ENCODE measurements at places on chromosomes 3 and 15. TPM values are rescaled to one million over a fixed set of nuclear protein-coding genes. Genes with fewer than 3 reads are reported as not detected.

DNA sequence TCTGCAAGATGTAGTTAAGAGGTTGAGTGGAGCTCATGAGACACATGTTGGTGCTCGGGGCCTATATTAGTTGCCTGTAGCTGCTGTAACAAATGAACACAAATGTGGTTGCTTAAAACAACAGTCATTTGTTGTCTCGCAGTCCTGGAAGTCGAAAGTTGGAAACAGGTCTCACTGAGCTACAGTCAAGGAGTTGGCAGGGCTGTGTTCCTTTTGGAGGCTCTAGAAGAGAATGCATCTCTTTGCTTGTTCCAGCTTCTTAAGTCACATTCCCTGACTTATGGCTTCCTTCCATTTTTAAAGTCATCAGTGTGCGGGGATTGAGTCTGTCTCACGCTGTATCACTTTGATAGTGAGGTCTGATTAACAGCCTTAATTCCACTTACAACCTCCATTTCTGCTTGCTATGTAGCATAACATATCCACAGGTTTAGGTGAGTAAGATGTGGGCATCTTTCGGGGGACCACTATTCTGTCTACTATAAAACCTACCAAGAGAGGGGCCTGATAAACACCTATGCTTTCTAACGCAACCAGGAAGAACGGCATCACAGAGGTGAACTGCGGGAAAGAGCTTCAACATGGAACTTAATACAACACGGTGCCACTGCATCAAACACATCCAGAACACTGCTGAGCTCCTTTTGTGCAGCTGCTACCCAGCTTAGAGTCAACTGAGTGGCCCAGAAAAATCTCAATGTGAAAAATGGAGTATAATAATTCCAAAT is 119.4 kb downstream of the ATP10A start:
- DNase-seq: no peak

GRCh38 chr15:68112706-68113105 is 58.6 kb downstream of the PIAS1 start:
- no peak for DNase-seq

GRCh38 chr3:86815880-86816279 is 175.1 kb downstream of the VGLL3 start:
- no peak for DNase-seq

DNA sequence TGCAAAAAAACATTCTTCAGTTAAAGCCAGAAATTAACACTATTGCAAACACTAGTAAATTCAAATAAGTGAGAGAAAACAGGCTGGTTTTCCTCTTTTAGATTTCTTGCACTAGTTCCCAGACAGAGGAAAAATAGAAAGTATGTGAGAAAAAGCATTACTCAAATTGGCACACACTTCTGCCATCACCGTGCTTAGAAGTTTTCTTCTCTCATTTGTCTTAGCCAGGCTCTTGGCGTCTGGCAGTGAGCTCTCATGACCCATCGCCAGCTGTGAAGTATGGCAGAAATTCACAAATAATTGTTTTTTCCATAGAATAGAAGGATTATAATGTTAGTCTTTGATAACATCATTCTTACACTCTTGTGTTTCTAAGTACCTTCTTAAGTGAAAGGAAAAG is 515.9 kb downstream of the GBE1 start:
- no peak for DNase-seq

GRCh38 chr3:195853996-195854395 is 42.3 kb upstream of the MUC4 start:
- no peak for DNase-seq

- no peak for DNase-seq
Observed at GRCh38 chr15:76512971-76513370, 176.4 kb downstream of the ISL2 start.

DNA sequence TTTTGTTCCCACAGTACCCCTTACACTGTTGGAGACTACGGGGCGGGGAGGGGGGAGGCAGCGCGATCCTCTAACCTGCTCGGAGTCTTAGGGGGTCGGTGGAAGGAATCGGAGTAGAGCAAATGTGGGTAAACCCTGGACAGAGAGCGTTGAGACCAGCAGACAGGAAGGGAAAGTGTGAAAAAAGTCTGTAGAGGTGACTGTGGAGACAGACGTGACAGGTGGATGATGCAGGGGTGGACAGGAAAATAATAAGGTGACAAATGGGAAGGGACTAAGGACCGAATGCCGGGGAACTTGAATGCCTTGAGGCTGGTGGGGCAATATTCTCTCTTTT is 424 bp downstream of the EAF2 start:
- DNase-seq: no peak

GRCh38 chr3:56747150-56747549 is 54.6 kb downstream of the ARHGEF3 start:
- DNase-seq: no peak

GRCh38 chr3:156397534-156397933 is 157.4 kb downstream of the SSR3 start:
- no peak for DNase-seq

- no peak for DNase-seq
Observed at GRCh38 chr15:77747175-77748077, 114.7 kb upstream of the LINGO1 start.

DNA sequence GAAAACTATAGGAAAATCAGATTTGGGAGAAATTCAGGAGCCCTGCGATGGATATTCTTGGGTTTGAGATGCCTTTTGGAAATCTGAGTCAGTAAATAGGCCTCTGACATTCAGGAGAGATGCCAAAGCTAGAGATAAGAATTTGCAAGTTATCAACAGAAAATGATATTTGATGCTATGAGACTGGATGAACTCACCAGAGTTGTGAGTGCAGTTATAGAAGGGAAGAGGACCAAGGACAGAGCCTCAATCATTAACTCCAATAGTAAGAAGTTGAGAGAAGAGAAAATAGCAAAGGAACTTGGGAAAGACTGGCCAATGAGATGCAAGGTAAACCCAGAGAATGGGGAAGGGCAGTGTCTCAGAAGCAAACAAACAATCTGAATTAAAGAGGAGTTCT is 7.9 kb upstream of the ANO10 start:
- no peak for DNase-seq

DNA sequence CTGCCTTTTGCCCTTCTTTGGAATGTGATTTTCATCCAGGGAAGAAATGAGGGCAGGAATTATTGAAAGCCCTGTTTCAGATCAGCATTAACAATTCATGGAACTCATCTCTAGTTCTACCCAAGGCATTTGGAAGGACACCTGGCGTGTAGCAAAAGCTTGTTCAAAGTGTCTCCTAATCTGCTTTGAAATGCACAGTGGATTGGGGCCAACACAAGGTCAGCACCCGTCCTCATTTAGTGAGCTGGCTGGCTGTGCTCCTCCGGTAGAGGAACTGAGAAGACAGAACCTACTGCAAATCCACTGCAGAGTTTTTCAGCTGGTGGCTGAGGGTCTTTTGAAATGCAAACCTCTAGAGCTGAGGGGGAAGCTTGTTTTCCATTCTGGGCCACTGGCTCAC is 141.6 kb upstream of the STT3B start:
- DNase-seq: no peak

DNA sequence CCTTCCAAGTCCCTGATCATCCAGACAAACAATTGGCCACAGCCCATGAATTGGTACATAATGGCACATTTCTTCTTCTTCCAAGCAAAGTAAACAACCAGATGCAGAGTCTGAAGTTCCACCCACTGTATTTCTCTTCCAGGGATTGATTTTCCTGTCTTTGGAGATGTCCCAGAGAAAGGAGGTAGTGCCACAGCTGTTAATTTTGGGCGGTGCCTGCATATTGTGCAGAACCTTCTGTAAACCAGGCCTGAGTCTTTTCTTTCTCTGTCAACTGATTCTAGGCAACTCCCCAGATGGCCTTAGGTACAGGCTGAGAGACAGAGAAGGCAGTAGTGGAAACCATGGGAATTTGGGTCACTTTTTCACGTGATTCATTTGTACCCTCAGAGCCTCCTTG is 73.5 kb upstream of the TNIK start:
- DNase-seq: no peak

DNA sequence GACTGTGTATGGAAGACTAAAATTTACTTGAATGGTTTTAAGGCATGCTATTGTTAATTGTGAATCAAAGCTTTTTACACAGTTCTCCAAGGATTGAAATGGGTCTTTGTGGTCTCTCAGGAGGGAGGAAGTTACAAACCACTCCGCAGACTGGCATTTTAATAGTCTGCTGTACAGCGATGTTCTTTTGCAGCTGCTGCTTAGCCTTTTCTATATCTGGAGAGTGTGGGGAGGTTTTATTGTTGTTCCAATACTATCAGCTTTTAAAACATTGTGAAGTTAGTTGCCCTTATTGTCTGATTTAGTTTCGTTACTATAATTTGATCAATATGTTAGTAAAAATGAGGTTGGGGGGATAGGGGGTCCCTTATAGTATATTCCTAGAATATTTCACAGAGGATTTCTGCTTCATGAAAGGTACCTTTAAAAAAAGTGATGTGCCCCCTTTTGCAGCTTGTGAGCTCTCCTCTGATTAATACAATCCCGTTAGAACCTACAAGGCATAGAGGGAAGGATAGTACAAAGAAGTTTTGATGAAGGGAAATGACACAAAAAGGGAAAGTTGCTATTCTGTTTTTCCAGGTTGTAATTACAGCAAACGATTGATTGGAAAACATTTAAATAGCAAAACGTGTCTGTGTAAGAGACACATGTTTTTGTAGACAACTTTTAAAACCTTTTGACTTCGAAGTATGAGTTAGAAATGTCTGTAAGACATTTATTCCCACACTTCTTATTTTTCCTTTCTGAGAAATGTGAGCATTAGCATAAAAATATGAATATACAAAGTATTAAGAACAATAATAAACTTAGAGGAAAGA is 158.3 kb upstream of the CGNL1 start:
- DNase-seq: no peak

DNA sequence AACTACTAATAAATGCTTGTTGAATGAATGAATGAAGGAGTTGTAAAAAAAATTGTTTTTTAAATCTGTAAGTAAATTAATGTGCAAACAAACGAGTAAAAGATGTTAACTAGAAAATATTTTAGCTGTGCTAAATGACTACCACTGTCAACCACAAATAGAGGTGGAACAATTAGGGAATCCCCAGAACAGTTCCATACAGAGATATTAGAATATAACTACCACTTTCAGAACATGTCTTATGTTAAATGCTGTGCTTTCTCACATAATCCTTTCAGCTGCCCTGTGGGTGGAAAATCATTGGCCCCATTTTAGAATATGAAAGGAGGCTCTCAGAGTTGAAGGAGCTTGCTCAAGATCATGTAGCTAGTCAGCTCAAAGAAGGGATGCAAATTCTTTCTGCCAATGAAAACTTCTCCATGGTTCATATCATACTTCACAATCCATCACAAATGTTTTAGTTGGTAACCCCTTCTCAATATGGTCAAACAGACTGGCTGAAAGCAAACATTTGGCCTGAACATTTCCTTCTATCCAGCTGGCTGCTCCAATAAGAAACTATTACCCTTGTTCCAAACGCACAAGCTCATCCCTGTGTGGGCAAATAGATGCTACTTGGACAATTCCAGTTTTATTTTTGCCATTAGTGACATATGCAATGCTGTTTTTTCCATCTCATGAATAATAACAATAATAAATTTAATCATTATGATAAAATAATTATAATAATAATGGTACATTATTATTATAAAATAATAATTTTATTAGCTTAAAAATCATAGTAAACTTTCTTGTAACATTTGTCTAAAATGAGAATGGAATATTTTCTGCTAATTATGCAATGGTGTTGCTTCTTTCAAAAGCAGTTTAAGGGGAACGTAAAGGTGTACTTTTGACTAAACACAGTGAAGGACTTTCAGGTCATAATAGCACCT is 290.4 kb upstream of the STT3B start:
- DNase-seq: no peak

GRCh38 chr3:60125686-60126085 is 1075.9 kb upstream of the CFAP20DC start:
- no peak for DNase-seq

DNA sequence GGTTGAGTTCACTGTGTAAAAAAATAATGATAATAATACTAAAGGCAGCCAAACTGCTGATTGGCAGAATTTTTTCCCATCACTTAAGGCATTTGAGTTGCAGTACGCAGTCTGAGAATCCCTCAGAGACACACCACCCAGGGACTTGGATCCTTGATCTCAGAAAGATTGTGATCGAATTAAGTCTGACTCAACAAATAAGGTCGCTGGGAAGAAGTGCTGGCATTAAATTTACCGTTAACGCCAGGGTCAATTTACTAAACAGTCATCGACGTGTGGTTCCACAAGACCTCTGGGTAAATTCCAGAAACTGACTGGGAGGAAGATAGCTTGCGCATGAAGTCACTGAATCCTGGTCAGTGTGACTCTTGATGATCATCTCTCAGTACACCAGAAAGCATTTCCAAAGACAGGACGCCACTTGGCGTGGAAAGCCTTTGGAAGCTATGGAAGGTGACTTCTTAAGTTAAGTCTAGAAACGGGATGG is 48.3 kb upstream of the CGNL1 start:
- no peak for DNase-seq

- no peak for DNase-seq
Observed at GRCh38 chr3:184632551-184633236, 71.1 kb downstream of the EPHB3 start.

DNA sequence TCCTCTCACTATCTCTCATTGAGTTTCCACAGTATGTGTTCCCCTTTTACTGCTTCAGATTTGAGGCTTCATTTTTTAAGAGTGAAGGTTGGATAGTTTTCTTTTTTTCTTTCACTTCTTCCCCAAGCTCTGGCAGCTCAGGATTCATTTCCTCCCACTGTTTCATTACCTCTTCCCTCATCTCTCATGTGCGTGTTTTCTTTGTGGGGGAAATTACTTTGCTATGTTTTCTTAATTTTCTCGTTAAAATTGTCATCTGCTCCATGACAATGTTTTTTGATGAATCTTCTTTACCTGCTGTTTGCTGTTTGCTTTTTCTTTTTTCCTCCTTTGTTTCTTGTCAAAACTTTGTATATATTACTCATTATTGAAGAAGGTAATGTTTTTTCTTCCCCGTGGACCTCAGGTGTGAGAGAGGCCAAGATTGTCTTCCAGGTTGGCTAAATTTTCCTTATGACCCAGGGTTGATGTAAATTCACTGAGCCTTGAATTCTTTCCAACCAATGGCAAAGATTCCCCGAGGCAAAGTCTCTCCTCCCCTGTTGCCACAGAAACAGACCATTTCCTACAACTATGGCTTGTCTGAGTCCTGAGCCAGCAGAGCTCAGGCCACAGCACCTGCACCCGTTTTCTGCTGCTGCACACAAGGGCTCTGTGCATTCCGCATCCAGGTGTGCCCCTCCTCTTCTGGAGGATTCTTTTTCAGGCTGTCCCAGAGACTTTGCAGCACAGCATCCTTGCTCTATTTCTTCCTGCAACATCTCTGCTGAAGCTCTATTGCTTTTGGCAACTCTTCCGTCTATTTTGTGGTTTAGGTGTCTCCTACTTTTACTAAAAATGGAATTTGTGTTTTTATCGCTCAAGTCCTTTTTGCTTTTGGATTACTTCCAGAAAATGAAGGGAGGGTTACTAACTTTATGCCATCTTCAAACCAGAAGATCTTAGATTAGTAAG is 66.1 kb downstream of the NOX5 start:
- no peak for DNase-seq

GRCh38 chr15:61200626-61201025 is 28.5 kb downstream of the RORA start:
- DNase-seq: no peak

XPC gene
- 27.8 TPM for total RNA-seq

CEP19 gene
- total RNA-seq: 6.5 TPM

AHSG gene
- not detected for total RNA-seq

ACP3 gene
- not detected for total RNA-seq

CPLX3 gene
- not detected for total RNA-seq

MESP2 gene
- total RNA-seq: not detected

EPHA3 gene
- not detected for total RNA-seq

RETNLB gene
- not detected for total RNA-seq

CRELD1 gene
- total RNA-seq: 14.1 TPM

LYZL4 gene
- not detected for total RNA-seq

EFCC1 gene
- total RNA-seq: 0.24 TPM
